Right ventricle myocardium superior (tissue), 1 donor: ENCODE measurements at places on chromosomes 6 and 20. TPM values are rescaled to one million over a fixed set of nuclear protein-coding genes. Genes with fewer than 3 reads are reported as not detected.

GHRH gene
- total RNA-seq, result 0.97 TPM

HRH3 gene
- not detected for total RNA-seq

IMPG1 gene
- total RNA-seq, result not detected

MTFR2 gene
- 0.24 TPM for total RNA-seq

GRCh38 chr20:48054051-48054450, 268.8 kb upstream of the SULF2 start:
- DNase-seq, result no peak

DNA sequence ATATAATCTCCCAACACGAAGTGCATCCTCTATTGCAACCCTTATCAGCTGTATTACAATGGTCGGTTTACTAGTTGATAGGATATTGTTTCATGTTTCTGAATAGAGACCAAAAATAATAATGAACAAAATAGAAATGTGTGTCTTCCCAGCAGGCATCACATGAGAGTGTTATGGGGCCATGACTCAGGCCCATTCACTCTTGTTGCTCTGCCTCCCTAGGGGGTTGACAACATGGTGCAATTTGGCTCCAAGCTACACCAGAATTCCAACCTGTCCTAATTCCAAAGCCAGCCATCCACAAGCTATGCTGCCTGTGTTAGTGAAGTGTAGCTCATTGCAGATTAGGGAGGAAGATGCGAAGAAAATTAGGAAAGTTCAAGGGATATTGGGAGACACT, 13.1 kb upstream of the SAYSD1 start:
- no peak for DNase-seq

DNA sequence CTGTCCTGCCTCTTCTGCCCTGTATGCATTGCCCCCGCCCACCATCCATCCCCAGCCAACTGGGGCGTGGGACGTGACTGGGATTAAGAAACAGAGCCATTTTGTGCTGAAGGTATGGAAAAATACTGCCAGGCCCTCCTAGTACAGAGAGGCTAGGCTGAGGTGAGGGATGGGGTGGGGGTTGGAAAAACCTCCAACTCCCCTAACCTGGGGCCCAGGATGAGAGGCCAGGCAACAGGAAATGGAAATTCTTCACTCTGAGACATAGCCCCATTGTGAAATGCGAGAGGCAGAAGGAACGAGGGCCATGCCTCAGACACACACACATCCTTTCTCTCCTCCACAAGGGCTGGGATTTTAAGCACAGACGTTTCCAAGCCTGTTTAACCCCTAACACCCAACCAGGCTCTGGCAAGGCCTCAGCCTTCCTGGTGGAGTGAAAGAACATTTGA, 19.9 kb downstream of the KCNK5 start:
- DNase-seq, result no peak

- DNase-seq, result no peak
Measured at GRCh38 chr6:85678026-85678601, 35.4 kb upstream of the SYNCRIP start.

DNA sequence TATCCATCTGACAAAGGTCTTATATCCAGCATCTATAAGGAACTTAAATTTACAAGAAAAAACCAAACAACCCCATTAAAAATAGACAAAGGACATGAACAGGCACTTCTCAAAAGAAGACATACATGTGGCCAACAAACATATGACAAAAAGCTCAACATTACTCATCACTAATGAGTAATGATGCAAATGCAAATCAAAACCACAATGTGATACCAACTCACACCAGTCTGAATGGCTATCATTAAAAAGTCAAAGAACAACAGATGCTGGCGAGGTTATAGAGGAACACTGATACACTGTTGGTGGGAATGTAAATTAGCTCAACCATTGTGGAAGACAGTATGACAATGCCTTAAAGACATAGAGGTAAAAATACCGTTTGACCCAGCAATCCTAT, 13.9 kb downstream of the MACROD2 start:
- no peak for DNase-seq

GRCh38 chr6:41604006-41604405, 34.3 kb upstream of the MDFI start:
- DNase-seq, result no peak

DNA sequence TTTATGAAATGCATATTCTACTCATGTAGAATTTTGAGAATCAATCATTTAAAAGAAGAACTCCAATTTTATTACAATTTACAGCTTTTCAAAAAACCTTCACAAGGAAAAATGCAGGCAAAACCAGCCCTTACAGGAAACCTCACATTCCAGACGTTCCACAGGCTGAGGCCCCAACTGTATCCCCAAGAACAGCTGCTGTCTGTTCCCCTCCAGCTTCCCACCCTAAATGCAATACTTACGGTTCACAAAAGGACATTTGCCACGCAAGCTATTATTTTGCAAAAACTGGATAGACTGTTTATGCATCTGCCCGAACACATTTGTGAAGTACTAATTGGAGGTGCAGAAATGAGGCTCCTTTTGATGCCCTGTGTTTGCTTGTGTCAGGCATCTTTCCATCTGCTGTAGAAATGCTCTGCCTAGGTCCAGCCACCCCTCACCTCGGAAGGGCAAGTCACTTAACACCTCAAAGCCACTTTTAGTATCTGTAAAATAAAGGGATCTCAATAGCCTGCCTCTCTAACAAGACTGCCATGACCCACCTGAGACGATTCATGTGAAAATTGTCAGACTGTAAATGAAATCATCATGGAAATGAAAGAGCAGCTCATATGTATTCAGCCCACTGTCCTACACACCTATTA, 26.5 kb downstream of the PDE10A start:
- DNase-seq, result no peak

GRCh38 chr20:54153847-54154246, 19.9 kb downstream of the CYP24A1 start:
- no peak for DNase-seq
